GM18507 (cell line): ENCODE measurements at places on chromosomes 6 and 20.

- no peak for DNase-seq
These were observed 13.7 kb downstream of the NEDD9 start for GRCh38 chr6:11218538-11219399.

- no peak for DNase-seq
These were observed 177.6 kb downstream of the TTLL2 start for GRCh38 chr6:167502471-167502870.

DNA sequence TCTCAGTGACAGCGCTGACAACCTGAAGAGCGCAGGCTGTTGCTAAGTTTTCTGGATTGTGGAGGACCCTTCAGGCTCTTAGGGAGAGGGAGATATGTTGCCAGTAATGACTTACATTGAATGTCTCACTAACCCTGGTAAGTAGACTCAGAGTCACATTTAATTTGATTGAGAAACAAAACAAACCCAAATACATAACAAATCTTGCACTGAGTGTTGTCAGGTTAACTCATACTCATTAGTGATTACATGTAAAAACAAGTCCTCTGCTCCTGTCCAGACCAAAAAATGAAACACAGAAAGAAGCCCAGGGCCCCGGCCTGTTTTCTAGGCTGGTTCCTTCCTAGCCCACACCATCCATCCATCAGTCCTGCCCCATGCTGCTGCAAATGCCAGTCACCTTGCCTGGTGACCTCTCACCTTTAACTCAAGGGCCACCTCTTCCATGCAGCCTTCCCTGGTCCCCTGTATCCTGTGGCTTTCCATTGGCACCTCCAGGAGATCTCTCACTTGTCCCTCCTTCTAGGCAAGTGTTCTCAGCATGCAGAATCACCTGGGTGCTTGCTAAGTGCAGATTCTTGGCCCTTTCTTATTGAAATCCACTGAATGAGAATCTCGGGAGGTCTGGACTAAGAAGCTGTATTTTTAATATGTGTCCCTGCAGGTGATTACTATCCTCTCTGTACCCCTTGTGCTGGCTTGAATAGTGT lies 34.7 kb upstream of the ERVFRD-1 start:
- no peak for DNase-seq

DNA sequence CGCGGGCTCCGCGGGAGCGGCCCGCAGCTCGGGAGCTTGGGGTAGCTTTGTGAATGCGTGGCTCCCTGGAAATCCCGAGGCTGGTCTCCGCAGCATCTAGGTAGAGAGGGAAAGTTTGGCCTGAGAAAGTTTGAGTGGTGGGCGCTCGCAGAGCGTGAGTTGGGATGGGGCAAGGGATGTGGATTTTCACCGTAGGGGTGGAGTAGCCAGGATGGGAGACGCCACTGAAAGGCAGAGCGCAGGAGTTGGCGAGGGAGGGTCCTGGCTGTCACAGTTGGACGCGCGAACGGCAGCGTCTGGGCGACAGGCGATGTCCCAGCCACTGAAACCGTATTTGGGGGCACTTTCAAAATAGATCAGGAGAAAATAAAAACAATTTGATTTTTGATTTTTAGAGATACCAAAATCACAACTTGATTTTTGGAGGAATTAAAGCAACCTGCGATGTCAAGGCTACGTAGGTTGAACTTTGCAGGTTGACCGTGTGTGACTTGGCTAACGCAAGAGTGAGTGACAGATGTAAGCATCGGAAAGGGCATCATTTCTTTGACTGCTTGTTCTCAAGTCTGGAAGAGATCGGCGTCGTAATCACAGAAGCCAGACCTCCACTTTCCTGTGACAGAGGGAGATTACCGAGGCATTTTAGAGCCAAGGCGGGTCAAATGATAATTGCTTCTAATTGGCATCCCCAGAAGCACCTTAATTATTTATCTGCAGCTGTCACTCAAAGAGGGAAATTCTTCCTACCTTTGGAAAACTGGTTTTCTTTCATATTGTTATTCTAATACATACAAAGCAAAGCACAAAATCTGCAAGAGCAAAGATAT lies 646 bp downstream of the HEY2 start:
- no peak for DNase-seq

DNA sequence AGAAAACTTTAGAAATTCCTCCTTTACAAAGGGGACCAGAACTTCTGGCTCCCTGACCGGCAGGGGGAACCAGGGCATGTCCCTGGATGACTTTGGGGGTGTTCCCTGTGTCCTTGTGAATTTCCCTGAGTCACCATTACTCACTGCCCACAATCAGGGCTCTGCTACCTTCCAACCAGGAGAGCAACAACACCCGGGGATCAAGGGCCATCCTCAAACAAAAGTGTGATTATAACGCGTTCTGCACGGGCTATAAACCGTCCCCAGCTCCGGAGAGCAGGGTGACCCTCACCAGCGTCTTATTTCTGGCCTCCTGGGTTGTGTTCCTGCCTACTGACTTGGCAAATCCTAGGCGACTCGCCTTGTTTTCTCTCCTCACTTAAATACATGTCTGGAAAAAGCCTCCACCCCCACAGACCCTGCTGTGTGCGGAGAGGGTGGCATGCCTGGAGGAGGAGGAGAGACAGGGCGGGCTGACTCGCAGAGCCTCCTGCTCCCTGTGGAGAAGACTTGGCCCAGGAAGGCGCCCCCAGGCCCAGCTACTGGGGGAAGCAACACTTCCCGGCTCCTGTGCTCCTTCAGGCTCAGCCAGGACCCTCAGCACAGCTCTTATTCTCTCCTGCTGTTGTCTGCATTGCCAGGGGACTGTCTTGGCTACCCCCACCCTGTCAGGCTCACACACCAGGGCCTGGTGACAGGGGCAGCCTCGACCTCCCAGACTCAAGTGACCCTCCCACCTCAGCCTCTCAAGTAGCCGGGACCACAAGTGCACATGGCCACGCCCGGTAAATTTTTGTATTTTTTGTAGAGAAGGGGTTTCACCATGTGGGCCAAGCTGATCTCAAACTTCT lies 54.1 kb downstream of the FGD2 start:
- DNase-seq = no peak
